CD4-positive, alpha-beta memory T cell (primary cell): ENCODE measurements at places on chromosomes 1 and 21. TPM values are rescaled to one million over a fixed set of nuclear protein-coding genes. Genes with fewer than 3 reads are reported as not detected.

GRCh38 chr1:163422738-163423404 lies 101.1 kb downstream of the NUF2 start:
- H3K4me1 ChIP-seq = no peaks in the 10 kb centered on the region
- H3K27me3 ChIP-seq = no peaks in the 10 kb centered on the region

GRCh38 chr1:9150582-9151327 lies 21.9 kb upstream of the GPR157 start:
- no peak for DNase-seq
- no peaks in the 10 kb centered on the region for H3K4me1 ChIP-seq
- H3K36me3 ChIP-seq = no peaks in the 10 kb centered on the region
- no peaks in the 10 kb centered on the region for H3K27me3 ChIP-seq
- H3K27ac ChIP-seq = no peak overlapping the region

GRCh38 chr1:47635597-47635996 lies 197.8 kb downstream of the FOXD2 start:
- H3K4me1 ChIP-seq = no peaks in the 10 kb centered on the region
- H3K27me3 ChIP-seq = no peaks in the 10 kb centered on the region
- H3K4me3 ChIP-seq = no peak overlapping the region
- H3K27ac ChIP-seq = no peak overlapping the region

GRCh38 chr1:41341365-41341683 lies 19.9 kb upstream of the FOXO6 start:
- H3K27ac ChIP-seq = no peak overlapping the region
- H3K4me1 ChIP-seq = no peaks in the 10 kb centered on the region
- H3K4me3 ChIP-seq = no peak overlapping the region
- H3K27me3 ChIP-seq = no peaks in the 10 kb centered on the region

DNA sequence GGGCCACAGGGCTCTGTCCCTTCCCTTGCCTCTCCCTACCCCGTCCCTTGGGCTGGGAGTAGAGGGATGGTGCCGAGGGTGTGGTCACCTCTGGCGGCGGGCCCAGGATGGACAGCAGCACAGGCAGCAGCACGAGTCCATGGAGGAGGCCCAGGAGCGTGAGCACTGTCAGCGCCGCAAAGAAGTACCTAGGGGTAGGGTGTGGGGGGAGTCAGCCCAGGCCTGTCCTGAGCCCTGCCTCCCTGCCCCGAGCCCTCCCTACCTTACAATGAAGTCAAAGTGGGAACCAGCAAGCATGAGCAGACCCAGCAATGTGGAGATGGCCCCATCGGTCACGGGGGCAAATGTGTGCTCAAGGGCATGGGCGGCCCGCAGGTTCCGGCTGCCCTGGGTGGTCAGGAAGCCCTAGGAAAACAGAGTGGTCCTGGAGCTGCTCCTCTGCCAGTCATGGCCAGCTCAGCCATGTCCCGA lies 14.7 kb downstream of the BTBD19 start:
- DNase-seq = no peak
- H3K4me1 ChIP-seq = peaks cover 29% of the 10 kb centered on the region
- H3K4me3 ChIP-seq = no peak overlapping the region
- no peak overlapping the region for H3K27ac ChIP-seq
- no peaks in the 10 kb centered on the region for H3K36me3 ChIP-seq
- no peaks in the 10 kb centered on the region for H3K27me3 ChIP-seq

GRCh38 chr1:106268070-106268469 lies 788.4 kb upstream of the PRMT6 start:
- H3K27ac ChIP-seq = no peak overlapping the region
- no peaks in the 10 kb centered on the region for H3K27me3 ChIP-seq
- H3K4me3 ChIP-seq = no peak overlapping the region
- DNase-seq = no peak
- H3K36me3 ChIP-seq = no peaks in the 10 kb centered on the region

DNA sequence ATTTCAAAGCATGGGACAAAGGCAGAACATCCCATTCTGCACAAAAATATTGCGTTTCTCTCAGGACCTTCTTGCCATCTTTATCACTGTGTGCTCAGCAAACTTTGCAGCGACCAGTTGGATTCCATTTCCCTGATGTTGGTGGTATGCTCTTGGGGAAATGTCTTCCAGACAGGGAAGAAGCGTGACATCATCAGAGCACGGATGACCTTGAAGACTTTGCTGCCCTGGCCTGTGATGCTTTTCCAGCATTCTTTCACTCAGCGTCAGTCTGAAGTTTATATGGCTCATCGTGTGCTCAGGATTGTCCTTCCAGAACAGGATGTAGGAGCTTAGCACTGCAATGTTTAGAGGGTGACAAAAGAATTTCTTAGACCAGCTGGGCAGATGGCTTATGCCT lies 131.4 kb upstream of the F3 start:
- no peaks in the 10 kb centered on the region for H3K4me1 ChIP-seq
- H3K27ac ChIP-seq = no peak overlapping the region
- no peaks in the 10 kb centered on the region for H3K36me3 ChIP-seq
- no peaks in the 10 kb centered on the region for H3K27me3 ChIP-seq
- H3K4me3 ChIP-seq = no peak overlapping the region

GRCh38 chr21:25062061-25062460 lies 545.2 kb downstream of the MRPL39 start:
- no peaks in the 10 kb centered on the region for H3K27me3 ChIP-seq
- DNase-seq = no peak
- no peaks in the 10 kb centered on the region for H3K36me3 ChIP-seq
- no peak overlapping the region for H3K27ac ChIP-seq

DNA sequence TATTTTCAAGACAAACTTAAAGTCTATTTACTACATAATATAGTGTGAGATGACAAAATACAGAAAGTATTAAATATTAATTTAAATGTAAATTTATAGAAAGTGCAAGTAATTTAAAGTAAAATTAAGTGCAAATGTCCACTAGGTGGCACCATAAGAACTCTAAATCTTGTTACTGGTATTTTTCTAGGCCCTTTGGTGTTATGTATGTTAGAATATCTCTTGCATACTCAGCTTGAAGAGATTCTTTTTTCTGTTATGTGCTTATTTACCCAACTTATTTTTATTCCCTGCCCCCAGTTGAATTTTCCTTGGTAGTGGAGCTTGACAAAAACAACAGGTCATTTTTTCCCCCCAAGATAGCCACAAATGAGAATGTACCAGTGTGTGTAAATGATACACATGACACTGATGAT lies 71.5 kb downstream of the RPS6KC1 start:
- H3K4me1 ChIP-seq = no peaks in the 10 kb centered on the region
- peak; percentile 11 for DNase-seq
- H3K36me3 ChIP-seq = no peaks in the 10 kb centered on the region
- no peaks in the 10 kb centered on the region for H3K27me3 ChIP-seq
- H3K4me3 ChIP-seq = no peak overlapping the region

GRCh38 chr1:108627256-108627655 lies 33.6 kb downstream of the HENMT1 start:
- H3K27ac ChIP-seq = no peak overlapping the region
- H3K4me3 ChIP-seq = no peak overlapping the region
- H3K4me1 ChIP-seq = no peaks in the 10 kb centered on the region
- DNase-seq = no peak

DNA sequence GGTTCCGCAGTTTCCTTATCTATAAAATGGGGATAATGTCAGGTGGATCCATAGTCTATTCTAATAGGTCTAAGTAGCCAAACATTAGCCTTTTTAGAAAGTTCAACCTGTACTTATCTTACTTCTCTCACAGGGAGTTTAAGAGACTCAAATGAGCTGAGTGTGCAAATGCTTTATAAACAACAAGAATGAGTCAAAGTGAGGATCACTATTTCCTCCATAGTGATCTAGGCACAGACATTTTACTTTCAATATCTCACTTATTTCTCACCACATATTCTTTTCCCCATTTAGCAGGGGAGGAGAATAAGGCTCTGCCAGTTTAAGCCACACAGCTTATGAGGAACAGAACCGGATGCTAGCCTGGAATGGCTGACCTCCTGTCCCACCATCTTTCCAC lies 92.1 kb upstream of the LMO4 start:
- H3K36me3 ChIP-seq = no peaks in the 10 kb centered on the region
- H3K4me1 ChIP-seq = no peaks in the 10 kb centered on the region
- no peaks in the 10 kb centered on the region for H3K27me3 ChIP-seq
- H3K4me3 ChIP-seq = no peak overlapping the region
- no peak overlapping the region for H3K27ac ChIP-seq

DNA sequence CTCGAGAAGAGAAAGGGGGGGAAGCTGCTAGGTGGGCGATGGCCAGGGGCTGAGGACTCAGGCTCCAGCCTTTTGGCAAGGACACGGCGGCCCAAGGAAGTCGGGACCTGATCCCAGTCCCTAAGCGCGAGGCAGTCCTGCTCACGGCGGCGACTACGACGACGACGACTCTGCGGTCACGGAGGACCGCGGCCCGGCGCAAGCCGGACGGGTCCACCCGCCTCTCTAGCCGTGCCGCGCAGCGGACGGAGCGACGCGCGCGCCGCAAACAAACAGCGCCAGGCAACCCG lies 401 bp downstream of the WNT9A start:
- H3K4me1 ChIP-seq = peaks cover 18% of the 10 kb centered on the region
- H3K36me3 ChIP-seq = no peaks in the 10 kb centered on the region
- H3K27ac ChIP-seq = no peak overlapping the region

DNA sequence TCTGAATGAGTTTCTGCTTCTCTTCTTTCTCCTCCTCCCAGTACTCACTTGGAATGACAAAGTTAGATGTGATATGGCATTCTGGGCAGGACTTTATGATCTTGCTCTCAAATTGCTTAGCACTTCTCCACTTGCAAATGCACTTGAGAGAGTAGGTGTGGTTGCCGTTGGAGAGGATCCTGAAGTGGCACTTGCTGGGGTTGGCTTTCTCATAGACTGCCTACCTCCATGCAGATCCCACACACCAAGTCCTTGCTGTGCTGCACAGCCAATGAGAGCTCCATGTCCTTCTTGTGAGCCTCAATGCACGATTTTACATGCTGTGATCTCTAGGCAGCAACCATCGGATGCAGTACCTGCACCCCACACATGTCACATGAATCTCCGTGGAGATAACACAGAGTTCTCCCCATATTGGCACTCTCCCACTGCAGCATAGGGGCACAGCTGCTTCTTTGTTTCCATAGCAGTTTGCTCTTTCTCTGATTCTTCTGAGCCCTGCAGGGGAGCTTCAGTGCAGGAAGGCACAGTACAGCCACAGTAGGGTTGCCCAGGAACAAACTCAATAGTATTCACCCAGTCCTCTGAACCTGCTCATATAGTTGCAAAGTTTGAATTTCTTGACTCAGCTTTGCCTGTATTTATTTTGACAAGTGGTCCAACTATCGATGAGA lies 45.2 kb downstream of the ZNF691 start:
- no peaks in the 10 kb centered on the region for H3K4me1 ChIP-seq
- no peak for DNase-seq
- H3K4me3 ChIP-seq = no peak overlapping the region
- no peaks in the 10 kb centered on the region for H3K36me3 ChIP-seq

DNA sequence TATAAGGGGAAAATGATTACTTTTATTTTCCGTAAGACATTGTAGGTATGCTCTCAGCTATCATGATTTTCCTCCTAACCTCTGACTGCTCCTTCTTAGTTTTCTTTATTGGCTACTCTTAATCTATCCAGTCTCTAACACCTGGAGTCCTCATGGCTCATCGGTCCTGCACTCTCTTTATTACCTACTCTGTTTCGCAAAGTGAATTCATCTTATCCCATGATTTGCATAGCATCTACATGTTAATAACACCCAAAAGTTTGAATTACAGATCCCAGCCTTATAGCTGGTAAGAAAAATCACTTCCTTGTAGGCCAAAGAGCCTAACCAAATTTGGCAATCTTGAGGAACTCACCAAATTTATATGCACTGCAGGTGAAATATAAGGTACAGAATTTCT lies 136.3 kb downstream of the CDC42BPA start:
- no peaks in the 10 kb centered on the region for H3K4me1 ChIP-seq
- H3K27ac ChIP-seq = no peak overlapping the region
- H3K36me3 ChIP-seq = no peaks in the 10 kb centered on the region
- DNase-seq = no peak
- no peaks in the 10 kb centered on the region for H3K27me3 ChIP-seq

DNA sequence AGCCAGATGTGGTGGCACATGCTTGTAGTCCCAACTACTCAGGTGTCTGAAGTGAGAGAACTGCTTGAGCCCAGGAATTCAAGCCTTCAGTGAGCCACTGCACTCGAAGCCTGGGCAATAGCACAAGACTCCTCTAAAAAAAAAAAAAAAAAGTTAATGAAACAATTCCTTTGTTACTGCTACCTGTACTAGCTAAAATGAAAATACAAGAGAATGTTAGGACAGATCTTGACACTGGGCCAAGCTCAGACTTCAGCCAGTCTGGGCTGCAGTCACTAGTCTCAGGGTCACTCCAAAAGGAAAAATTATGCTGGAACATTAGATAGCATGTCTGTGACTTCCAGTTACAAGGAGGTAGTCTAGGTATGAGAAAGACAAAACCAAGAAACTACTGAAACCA lies 56.5 kb downstream of the TRIM33 start:
- peaks cover 7% of the 10 kb centered on the region for H3K4me1 ChIP-seq
- H3K27me3 ChIP-seq = no peaks in the 10 kb centered on the region
- H3K4me3 ChIP-seq = no peak overlapping the region
- DNase-seq = no peak
- H3K27ac ChIP-seq = no peak overlapping the region
- peaks cover 8% of the 10 kb centered on the region for H3K36me3 ChIP-seq

- H3K27ac ChIP-seq = no peak overlapping the region
- peaks cover 23% of the 10 kb centered on the region for H3K4me1 ChIP-seq
- peaks cover 16% of the 10 kb centered on the region for H3K36me3 ChIP-seq
- H3K27me3 ChIP-seq = no peaks in the 10 kb centered on the region
- H3K4me3 ChIP-seq = no peak overlapping the region
- DNase-seq = no peak
Measured at GRCh38 chr1:45335855-45336324, 4.1 kb upstream of the TOE1 start.

DNA sequence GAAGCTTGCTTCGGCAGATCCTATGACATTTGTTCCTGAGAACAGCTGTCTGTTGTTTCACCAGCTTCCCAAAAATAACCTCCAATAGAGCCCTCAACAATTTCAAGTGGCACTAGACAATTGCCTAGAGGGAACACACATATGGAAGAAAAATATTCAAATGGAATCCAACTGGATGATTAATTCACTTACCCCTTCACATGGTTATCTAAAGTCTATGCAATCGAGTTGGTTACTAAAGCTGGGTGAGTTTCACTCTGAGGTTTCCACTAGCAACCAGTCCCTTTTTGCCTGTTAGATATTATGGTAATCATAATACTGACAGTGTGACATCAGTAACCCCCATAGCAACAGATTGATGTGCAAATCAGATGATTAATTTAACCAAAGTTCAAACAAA lies at the start of gene LEMD1:
Gene LEMD1 (minus strand): TSS at position 259 of the 400 bp plus-strand sequence. CDS start 1,520 bp downstream, outside the sequence.
- no peak for DNase-seq
- H3K4me3 ChIP-seq = no peak within 1 kb of the TSS
- no peaks in the 10 kb centered on the region for H3K4me1 ChIP-seq
- no peaks in the 10 kb centered on the region for H3K36me3 ChIP-seq
- H3K27ac ChIP-seq = no peak within 1 kb of the TSS
- peaks cover 4% of the 10 kb centered on the region for H3K27me3 ChIP-seq

The SH3BGR gene
- total RNA-seq = 0.58 TPM

The TINAGL1 gene
- not detected for total RNA-seq

The NFYC gene
- 70.4 TPM for total RNA-seq

The PIGR gene
- total RNA-seq = not detected

The PLPPR4 gene
- not detected for total RNA-seq

The PRDM16 gene
- not detected for total RNA-seq

The AVPR1B gene
- total RNA-seq = not detected

The PRPF38B gene
- total RNA-seq = 126 TPM
